IPS DF 19.7 (cell line): ENCODE measurements at places on chromosomes 16 and 17.

DNA sequence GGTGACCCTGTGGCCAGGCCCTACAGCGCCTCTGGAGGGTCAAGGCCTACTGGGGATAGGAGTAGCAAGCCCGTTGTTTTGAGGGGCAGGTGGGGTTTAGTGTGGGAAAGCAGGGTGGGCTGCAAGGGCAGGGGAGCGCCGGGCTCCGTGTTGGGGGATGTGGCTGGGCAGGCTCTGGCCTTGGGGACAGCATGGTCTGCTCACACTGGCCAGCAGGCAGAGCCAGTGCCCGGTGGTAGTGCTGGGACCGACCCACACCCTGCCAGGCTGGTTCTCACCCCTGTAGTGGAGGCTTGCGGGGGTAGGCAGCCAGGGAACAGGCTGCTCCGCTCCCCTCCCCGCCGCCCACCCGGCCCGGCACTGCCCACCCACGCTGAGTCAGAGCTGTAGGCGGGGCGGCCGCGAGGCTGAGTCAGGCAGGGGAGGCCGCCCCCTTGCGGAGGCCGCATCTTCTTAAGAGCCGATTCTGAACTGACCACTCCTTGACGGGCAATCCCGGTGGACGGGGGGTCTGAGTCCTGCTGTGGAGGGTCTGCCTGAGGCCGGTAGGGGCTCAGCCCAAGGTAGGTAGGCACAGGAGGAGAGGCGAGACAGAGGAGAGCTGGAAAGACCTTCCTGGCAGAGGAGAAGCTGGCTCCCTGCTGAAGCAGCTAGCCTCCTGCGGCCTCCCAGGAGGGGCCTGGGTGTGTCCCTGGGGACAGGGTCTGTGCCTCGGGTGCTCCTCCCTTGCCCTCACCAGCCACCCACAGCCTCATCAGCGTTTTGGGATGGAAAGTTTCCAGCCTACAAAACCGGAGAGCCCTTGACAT lies 62.4 kb downstream of the BAIAP2 start:
- DNase-seq: no peak

GRCh38 chr17:74691151-74691550 lies 21.6 kb downstream of the CD300LF start:
- no peak for DNase-seq

GRCh38 chr17:79921411-79922115 lies 82.3 kb upstream of the CBX4 start:
- DNase-seq: no peak

- DNase-seq: no peak
Measured at GRCh38 chr17:29212681-29213121, 32.5 kb upstream of the MYO18A start.
